ENCODE measurements at places on chromosomes 5 and 9. TPM values are rescaled to one million over a fixed set of nuclear protein-coding genes. Genes with fewer than 3 reads are reported as not detected.

GFPT2 gene
- total RNA-seq = 20.1 TPM

GABRG2 gene
- not detected for total RNA-seq

SPATA31C1 gene
- total RNA-seq = not detected

ADAMTS13 gene
- total RNA-seq = 1.1 TPM

FOXI1 gene
- not detected for total RNA-seq

RNF44 gene
- total RNA-seq = 1.2 TPM

NUTM2F gene
- total RNA-seq = not detected

FOXD4L3 gene
- not detected for total RNA-seq

CBY3 gene
- total RNA-seq = not detected

MGAT1 gene
- 70.5 TPM for total RNA-seq

CSF1R gene
- not detected for total RNA-seq

FBXL17 gene
- total RNA-seq = 3.2 TPM

C5orf34 gene
- total RNA-seq = 6.7 TPM

PPP3R2 gene
- not detected for total RNA-seq

PRRT1B gene
- total RNA-seq = not detected

IFNA13 gene
- total RNA-seq = not detected
